Cardiac muscle cell (in vitro differentiated cells and primary cell): ENCODE measurements at places on chromosomes 3 and 15. TPM values are rescaled to one million over a fixed set of nuclear protein-coding genes. Genes with fewer than 3 reads are reported as not detected.
A peak's percentile ranks its signal among the peaks of the same experiment; 100 is the strongest.

EPHA6 gene
- 0.15 and 0.46 TPM in 2 replicates for total RNA-seq

DNA sequence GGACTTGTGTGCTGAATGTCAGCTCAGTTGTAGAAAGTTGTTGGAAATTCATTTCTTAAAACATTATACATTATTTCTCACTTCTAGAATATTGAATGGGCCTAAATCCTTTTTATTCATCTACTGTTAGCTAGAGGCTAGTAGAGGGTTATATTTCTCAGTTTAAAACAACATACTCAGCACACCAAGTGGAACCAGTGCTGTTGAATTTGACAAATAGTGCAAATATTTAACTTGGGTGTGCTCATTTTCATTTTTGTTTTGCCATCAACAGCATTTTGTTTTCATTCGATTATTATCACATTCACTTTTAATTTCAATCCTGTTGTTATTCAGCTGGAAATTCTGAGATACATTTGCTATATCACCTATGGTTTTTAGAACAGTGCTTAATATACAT, 269.4 kb upstream of the PEX5L start:
- no peaks in the 10 kb centered on the region for H3K27me3 ChIP-seq
- no peaks in the 10 kb centered on the region for H3K36me3 ChIP-seq
- H3K4me3 ChIP-seq: no peak overlapping the region

GRCh38 chr15:69482686-69483256, 30.2 kb downstream of the RPLP1 start:
- no peaks in the 10 kb centered on the region for H3K36me3 ChIP-seq
- H3K4me3 ChIP-seq: no peak overlapping the region
- H3K4me1 ChIP-seq: no peaks in the 10 kb centered on the region
- no peak overlapping the region for H3K27ac ChIP-seq
- peaks cover 12% of the 10 kb centered on the region for H3K27me3 ChIP-seq

DNA sequence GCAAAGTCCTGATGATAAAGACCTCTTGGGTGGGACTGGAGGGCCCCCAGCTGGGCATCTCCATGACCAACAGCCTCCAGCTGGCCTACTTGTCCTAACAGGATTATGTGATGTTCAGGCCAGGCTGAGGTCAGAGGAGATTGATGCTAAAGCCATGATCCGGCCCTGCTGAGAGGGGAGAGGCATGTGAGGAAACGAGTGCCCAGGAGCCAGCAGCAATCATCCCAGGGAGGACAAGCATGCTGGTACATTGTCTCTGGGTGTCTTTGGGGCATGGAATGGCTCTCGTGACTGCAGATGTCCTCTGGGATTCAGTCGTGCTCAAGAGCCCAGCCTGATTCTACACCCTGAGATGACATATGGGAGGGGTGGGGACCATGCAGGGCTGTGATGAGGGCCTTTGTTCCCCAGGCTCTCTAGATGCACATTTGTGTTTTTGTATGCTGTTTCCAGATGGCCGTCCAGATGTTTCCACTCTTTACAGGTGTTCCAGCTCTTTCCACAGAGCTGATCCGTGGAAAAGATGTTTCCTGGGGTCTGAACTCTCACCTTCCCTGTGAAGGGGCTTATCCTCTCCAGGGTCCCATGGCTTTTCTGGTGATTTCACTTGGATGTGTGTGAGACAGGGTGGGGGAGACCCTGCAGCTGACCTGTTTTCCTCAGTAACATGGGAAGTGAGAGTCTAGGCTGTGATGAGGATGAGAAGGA, 20.2 kb downstream of the SLC24A1 start:
- H3K4me3 ChIP-seq: no peak overlapping the region
- no peaks in the 10 kb centered on the region for H3K36me3 ChIP-seq
- no peak for DNase-seq

PCOLCE2 gene
- 5.5 and 6.5 TPM in 2 replicates for total RNA-seq

SAMMSON gene
- 0.06 TPM in 1 of 2 replicates, not detected in the other for total RNA-seq

DNA sequence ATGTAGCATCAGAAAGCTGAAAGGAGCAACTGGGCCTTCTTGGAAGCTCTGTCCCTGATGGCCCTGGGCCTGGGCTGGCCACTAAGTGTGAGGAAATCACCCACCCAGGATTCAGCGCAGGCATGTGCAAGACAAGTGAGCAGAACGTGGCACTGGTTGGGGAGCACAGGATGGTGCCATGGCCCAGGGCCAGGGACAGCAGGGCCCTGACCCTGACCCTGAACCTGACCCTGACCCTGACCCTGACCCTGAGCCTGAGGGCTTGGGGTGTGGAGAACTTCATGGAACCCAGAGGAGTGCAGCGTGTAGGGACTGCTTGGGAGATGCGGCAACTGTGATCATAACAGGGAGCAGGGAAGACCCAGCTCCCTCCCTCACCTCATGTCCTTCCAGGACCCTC, 5.9 kb upstream of the ALDH1L1 start:
- H3K4me3 ChIP-seq: no peak overlapping the region
- DNase-seq: no peak
- H3K27me3 ChIP-seq: peaks cover 26% of the 10 kb centered on the region

DNA sequence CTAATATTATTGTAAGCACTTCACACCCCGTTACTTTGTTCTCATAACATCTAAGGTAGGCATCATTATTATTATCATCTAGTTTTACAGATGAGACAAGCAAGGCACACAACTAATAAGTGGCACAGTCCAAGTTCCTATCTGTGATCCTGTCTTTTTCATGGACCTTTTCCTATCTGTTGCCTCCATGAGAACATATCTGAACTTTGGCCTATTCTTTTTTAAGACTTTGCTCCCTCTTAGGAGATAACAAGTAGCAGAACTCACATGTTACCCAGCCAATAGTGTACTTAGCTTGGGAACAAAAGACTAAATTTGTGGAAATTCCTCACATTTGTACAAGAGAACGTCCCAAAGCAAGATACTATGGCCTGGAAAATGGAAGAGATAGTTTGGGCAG, 172.4 kb downstream of the TIGIT start:
- H3K4me1 ChIP-seq: peaks cover 6% of the 10 kb centered on the region
- H3K27me3 ChIP-seq: no peaks in the 10 kb centered on the region
- no peak overlapping the region for H3K4me3 ChIP-seq
- no peak overlapping the region for H3K27ac ChIP-seq
- no peaks in the 10 kb centered on the region for H3K36me3 ChIP-seq

GRCh38 chr3:78941587-78941986, 826.2 kb downstream of the ROBO1 start:
- no peaks in the 10 kb centered on the region for H3K36me3 ChIP-seq
- H3K27ac ChIP-seq: no peak overlapping the region
- no peak overlapping the region for H3K4me3 ChIP-seq
- H3K27me3 ChIP-seq: no peaks in the 10 kb centered on the region

DNA sequence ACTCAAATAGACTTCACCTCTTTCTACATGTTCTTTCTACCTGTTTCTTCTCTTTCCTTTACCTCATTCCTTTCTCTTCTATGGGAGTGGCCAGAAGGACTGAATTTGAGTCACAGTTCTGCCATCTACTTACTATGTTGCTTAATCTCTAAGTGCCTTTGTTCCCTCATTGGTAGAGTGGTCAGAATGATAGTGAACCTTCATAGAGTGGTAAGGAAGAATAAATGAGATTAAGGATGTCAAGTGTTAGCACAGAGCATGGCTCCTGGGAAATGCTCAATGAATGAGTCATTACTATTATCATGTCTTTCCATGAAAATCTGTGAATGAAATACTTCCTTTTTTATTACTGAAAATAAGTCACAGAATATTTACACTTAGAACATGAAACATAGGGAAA, 17.5 kb downstream of the TMEM207 start:
- DNase-seq: peak; percentile 44
- no peak overlapping the region for H3K27ac ChIP-seq
- no peaks in the 10 kb centered on the region for H3K36me3 ChIP-seq

CFAP91 gene
- 0.53 and 0.92 TPM in 2 replicates for total RNA-seq

SPATA12 gene
- total RNA-seq: not detected in 2 replicates

DNA sequence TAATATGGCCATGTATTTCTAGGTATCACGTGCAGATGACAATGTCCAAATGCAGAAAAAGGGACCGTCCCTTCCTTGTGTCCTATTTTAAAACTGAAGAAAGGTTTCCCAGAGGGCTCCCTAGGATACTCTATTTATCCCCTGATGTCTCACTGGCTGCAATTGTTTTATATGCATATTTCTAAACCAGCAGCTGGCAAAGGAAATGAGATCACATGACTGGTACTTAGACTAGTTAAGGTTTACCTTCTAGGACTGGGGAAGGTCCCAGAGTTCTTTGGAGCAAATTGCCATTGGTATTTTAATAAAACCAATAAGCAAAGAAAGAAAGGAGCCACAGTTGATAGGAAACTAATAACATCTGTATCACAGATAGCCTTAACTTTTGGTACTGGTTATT, 29.5 kb downstream of the GTF2E1 start:
- H3K4me3 ChIP-seq: no peak overlapping the region
- no peak for DNase-seq
- peaks cover 19% of the 10 kb centered on the region for H3K36me3 ChIP-seq
- H3K27ac ChIP-seq: no peak overlapping the region

NME9 gene
- total RNA-seq: 4.8 and 5.1 TPM in 2 replicates
